GM06990 (cell line): ENCODE measurements at places on chromosomes 3 and 15.

DNA sequence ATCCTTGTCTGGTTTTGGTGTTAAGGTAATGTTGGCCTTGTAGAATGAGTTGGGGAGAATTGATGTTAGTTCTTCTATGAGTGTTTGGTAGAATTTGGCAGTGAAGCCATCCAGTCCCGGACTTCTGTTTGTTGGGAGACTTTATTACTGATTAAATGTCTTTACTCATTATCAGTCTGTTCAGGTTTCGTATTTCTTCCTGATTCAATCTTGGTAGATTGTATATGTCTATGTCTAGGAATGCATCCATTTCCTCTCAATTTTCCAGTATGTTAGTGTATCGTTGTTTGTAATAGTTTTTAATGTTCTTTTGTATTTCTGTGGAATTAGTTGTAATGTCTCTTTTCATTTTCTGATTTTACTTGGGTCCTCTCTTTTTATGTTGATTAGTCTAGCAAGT lies 39.4 kb downstream of the NCK1 start:
- no peak for DNase-seq

DNA sequence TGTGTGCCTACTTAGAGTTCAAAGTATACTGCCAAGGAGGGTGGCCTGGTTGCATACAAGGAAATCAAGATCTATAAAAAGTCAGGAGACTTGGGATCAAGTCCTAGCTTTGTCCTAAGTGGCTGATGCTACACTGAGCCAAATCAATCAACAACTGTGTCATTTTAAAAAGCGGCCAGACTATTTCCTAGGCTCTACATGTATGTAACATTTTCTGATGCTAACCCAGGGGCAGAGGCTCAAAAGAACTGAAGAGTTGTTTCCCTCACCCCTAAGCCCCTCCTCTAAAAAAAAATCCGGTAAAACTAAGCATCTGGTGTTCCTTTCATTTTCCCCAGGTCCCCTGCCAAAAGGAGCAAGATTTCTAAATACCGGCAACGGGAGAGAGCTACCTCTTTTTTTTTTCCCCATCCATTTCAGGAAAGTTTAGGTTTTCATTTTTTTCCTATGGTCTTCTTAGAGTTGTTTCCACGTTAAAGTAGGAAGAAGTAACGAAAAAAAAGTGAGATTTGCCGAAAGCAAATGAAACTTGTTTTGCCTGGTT lies 18.8 kb upstream of the CHD2 start:
- DNase-seq: no peak

DNA sequence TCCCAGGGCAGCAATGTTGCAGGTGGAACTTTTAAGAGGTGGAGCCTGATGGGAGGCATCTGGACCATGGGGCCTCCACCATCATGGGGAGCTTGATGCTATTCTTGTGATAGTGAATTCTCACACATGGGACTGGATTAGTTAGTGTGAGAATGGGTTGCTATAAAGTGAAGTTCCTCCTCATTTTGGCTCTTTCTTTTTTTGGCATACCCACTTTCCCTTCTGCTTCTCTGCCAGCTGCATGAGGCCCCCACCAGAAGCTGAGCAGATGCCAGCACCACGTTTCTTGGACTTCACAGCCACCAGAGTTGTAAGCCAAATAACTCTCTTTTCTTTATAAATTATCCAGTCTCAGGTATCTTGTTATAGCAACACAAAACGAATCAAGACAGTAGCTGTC lies 101.0 kb downstream of the PEX5L start:
- DNase-seq: no peak

GRCh38 chr3:62277450-62277849 lies 95.9 kb downstream of the FEZF2 start:
- DNase-seq: no peak

DNA sequence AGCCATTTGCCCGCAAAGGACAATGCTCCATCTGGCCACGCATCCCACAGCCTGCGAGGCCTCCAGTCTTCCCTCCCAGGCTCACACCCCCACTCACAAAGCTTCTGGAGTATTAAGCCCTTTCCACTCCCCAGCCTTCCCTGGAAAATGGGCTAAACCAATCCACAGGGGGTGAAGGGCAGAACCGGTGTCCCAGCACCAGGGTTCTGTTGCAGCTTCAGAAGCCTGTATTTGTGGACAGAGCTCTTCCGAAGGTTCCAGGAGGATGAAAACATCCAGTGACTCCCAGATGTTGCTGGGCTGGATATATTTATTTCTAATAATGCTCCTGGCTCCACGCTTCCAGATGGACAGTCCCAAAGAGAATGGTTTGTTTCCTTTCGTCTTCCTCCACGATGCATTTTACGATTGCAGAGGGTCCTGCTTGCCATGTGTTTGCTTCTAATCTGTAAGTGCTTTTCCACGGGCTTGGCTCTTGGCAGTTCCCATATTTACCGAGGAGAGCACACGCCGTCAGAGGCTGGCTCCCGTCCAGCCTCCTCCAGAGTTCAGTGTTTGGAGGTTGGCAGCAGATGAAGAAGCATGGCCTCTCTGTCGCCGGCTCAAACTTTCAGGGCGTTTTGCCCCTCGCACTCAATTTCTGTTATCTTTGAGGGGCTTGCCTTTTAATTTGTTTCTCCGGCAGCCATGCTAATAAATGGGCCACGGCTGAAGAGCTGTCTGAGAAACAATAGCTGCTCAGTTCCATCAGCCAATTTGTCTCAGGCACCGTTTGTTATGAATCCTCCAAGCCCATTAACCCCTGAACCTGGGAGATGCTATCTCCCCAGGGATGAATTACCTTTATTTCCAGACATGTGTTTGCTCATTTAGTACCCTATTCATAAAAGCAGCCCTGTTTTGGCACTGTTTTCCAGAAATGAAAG lies 367.9 kb upstream of the PROK2 start:
- DNase-seq: no peak
